ENCODE measurements at places on chromosomes 3 and 15.

DNA sequence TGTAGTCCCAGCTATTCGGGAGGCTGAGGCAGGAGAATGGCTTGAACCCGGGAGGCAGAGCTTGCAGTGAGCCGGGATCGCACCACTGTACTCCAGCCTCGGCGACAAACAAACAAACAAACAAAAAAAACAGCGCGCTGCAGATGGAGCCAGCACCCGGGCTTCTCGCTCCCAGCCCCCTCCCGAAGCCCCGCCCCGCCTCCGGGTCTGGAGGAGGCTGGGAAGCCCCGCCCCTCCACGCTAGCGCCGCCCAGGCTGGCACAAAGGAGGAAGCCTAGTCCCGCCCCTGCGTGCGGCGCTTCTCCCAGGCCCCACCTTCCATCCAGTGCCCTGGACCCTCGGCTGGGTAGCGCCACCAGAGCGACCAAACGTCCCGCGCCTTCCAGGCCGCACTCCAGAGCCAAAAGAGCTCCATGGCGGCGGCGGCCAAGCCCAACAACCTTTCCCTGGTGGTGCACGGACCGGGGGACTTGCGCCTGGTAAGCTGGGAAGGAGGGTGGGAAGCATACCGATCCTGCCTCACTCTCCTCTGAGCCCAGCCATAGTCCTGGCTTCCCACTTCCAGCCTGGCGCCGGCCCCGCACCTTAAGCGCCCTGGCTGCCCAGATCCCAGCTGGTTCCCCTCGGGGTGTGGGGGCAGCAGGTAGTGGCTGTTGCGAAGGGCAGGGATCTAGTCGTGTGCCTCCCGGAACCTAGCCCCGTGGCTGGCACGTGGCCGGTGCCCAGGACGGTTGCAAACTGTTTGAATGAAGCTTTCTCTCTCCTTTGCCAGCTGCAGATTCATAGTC, at the start of gene SORD:
TSS of gene SORD (plus strand) at position 325 of the 788 bp plus-strand sequence. CDS start at position 414, 89 bp downstream.
- peak; percentile 84 for DNase-seq

DNA sequence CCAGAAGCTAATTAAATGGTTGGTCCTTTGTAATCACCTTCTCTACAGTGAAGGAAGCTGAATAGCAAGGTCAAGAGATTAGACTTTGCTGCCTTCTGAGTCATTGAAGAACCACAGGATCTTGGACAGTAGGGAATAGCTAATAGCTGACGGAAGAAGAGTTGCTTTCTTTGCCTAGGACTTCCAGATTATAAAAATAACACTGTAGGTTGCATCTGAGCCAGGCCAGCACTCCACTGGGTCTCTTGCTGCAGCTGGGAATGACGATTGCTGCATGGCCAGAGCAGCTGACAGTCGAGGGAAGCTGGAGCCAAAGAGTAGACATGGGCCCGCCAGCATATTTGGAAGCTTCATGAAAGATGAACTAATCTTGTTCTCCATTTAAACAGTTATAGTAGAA, 81.5 kb upstream of the KCNMB2 start:
- DNase-seq = no peak

DNA sequence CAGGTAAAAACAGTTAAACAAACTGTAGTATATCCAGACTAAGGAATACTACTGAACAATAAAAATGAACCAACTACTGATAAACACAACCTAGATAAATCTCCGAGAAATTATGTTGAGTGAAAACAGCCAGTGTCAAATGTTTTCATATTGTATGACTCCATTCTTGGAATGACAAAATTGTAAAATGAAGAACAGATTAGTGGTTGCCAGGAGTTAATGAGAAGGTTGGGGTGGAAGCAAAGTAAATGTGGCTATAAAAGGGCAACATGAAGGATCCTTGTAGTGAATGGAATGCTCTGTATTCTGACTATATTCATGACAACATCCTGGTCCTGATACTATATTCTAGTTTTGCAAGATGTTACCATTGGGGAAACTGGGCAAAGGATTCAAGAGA, 27.5 kb upstream of the ACKR4 start:
- no peak for DNase-seq

GRCh38 chr3:95333826-95334225, 1271.0 kb downstream of the NSUN3 start:
- DNase-seq = no peak

GRCh38 chr3:99418709-99419108, 219.7 kb upstream of the COL8A1 start:
- no peak for DNase-seq

DNA sequence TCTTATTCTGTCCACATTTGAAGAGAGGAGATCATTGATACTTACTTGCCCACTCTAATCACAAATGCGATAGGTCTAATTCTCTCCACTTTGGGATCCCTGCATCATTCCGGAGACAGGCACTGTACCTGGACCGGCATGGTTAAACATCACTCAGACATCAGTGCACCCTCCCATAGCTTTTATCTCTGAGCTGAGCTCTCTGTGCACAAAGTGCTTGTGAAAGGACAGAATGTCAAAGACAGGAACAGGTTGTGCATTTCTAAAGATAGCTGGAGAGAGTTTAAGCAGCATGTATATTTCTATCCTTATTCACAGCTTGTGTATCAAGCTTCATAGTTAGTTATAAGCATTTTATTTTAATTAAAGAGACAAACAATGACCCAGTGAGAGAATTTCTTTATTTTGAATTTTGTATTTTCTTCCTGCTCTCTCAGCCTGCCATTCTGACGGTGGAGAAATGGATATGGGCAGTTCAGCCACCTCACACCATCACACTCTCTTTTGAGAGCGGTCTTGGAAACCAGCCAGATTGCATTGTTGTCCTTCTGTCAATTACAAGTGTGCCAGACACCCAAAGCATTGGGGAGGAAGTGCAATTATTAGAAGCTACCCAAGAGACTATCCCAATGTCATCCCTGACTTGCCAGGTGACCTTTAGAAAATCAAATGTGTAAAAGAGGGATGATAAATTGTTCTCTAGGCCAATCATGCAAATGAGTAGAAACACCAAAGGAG, 65.2 kb upstream of the CHL1 start:
- DNase-seq = no peak

DNA sequence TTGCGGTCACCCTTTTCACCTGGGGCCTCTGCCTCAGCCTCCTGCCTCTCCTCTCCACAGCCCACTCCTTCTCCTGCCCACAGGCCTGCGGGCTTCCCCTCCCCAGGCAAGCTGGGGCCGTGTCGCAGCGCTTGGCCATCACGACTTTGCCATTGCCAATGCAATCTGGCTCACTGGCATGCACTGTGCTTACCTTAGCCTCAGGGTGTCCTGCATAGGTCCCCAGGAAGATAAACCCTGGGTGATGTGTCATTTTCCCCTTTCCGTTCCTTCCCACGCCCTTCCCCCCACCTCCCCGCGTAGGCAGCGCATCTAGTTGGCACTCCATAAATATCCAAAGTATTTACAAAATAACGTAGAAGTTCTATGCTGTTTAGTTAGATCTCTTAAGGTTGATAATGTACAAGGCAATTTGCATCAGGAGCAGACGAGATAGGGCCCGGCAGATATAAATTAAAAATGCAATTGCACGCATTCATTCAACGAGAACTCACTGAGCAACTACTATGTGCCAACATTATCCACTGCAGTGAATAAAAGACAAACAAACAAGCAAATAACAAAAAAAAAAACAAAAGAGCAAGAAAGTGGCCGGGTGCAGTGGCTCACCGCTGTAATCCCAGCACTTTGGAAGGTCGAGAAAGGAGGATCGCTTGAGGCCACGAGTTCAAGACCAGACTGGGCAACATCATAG, 973 bp upstream of the COPG1 start:
- DNase-seq = no peak

GRCh38 chr3:47542471-47543173, 29.1 kb upstream of the ELP6 start:
- DNase-seq = no peak

- DNase-seq = no peak
These were observed 60.5 kb downstream of the MYO1E start for GRCh38 chr15:59312205-59312604.

DNA sequence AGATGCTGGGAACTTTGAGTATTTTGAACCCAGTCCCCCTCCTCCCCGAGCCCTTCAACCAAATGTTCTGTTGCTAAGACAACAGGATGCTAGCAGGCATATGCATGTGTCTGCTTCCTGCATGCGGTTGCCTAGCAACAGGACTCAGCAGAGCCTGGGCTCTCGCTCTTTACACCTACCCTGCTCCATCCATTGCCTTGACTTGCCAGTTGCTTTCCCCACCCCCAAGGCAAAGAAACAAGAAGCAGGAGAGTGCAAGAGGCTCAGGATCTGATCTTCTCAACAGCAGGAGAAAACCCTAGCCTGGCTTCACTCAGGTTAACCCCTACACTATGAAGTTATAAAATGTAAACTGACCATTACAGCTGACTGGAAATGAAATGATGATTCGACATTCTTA, 393.0 kb downstream of the IGSF11 start:
- no peak for DNase-seq

- DNase-seq = no peak
These were observed 108.7 kb downstream of the RARB start for GRCh38 chr3:25536521-25537391.

- no peak for DNase-seq
These were observed 10.2 kb upstream of the TMEM45A start for GRCh38 chr3:100482176-100482575.

- DNase-seq = no peak
These were observed 45.8 kb downstream of the PDE8A start for GRCh38 chr15:85027421-85027820.

- DNase-seq = no peak
These were observed 64.5 kb downstream of the DAPK2 start for GRCh38 chr15:63981596-63982320.

DNA sequence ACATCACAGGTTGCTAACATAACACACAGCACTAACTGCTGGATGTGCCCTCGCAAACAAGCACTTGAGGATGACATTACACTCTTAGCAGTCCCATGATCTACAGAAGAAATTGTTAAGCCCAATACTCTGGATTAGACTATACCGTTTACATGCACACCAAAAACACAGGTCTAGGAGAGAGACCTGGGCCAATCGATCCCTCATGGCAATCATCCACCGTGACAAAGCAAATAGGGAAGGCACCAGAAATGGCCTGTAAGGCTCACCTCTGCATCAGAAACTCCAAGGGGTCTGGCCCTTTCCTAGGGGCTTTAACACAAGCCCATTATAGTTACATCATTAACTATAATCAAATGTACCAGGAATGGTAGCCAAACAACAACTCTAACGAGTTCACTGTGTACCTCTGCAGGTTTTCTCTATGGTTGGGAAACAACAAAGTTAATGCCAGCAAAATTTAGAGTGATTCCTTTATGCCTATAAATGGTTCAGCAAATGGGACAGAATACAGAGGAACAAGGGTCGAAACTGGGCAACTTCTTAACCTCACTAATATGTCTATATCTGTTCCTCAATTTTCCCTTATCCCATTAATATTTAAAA, 18.5 kb downstream of the TRANK1 start:
- DNase-seq = no peak

GRCh38 chr3:162302983-162303624, 806.5 kb downstream of the OTOL1 start:
- DNase-seq = no peak

DNA sequence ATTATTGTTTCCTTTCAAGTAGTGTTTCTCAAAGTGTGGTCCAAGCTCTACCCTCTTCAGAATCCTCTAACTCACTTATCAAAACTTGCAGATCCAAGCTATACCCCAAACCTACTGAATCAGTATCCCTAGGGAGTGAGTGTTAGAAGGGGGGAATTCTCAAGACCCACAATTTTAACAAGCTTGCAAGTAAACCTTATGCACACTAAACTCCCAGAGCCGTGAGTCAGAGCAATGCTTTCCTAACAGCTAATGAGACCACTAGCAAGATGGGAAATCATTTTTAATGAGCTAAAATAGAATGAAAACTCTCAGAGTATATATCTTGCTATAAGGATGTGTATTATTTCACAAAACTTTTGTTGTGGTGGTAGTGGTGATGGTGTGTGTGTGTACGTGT, 41.1 kb upstream of the SRGAP3 start:
- DNase-seq = no peak

DNA sequence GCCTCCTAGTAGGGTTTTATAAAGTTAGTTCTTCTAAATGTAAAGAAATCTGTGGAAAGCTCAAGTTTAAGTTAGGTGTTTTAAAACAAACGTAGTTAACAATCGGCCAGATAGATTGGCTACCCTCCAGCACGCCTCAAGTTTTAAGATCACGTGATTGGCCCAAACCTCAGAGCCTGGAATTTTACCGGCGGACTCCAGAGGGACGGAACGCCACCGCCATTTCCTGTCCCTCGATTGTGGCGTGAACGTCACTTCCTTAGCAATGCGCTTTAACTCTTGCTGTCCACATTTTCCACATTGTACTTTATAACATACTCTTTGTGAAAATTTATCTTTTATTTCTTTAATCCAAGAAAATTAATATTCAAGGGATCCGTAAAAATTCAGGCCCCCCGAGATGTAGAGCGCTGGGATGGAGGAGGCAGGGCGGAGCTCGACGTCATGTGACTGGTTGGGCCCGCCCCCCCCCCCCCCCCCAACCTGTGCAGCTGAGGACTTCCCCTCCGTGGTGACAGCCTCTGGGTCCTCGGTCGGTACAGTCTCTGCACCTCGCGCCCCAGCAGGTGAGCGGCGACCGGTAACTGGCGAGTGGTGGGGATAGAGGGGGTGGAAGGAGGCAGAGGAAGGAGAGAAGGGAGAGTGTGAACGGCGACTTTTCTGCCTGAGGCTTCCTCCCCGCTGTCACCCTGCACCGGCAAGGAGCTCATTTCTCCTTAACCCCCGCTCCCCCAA, at the start of gene ATP6V1A:
TSS of gene ATP6V1A (plus strand) at position 488 of the 735 bp plus-strand sequence. CDS start 31,719 bp downstream, outside the sequence.
- peak; percentile 78 for DNase-seq

Measured in effector CD4-positive, alpha-beta T cell (primary cell).